ENCODE measurements at places on chromosomes 7 and 10.
A peak's percentile ranks its signal among the peaks of the same experiment; 100 is the strongest.

- H3K4me1 ChIP-seq = no peaks in the 10 kb centered on the region
- no peaks in the 10 kb centered on the region for H3K36me3 ChIP-seq
- H3K4me3 ChIP-seq = no peak overlapping the region
- no peak for DNase-seq
Observed at GRCh38 chr10:123200531-123200930, 46.3 kb downstream of the BUB3 start.

DNA sequence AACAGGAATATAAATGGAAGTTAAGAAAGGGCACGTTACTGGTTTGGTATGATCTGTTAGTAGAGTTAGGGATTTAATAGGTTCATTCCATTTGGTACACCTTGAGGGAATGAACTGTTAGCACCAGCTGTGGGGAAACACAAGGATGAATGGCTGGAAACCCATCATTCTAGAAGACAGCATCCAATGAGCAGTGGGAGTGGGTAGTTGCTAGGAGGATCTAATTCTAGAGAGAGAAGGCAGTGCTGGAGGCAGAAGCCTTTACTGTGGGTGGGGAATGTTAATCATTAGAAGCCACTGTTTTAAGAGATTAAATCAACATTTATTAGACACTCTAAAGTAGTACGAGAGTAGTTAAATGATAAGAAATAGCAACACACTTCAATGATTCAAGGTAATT lies 15.5 kb upstream of the GPR15LG start:
- H3K4me3 ChIP-seq = no peak overlapping the region
- no peaks in the 10 kb centered on the region for H3K27me3 ChIP-seq
- no peak overlapping the region for H3K27ac ChIP-seq
- no peak for DNase-seq

DNA sequence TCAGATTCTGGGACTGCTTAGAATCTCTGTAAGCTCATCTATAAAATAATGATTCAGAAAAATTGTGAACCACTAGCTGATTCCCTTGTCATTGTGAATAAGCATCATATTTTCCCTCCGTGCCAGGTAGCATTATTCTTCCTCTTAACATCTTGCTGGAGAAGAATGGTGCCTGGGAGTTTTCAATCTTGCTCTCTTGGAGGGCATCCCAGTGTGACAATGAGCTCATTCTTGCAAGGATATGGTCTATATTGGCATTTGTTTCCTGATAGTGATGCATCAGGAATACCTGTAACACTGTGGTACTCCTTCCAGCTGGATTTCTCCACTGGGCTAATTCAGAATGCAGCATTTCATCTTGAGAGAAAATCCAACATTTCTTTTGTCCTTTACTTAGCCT lies 126.4 kb upstream of the ITGB1 start:
- no peaks in the 10 kb centered on the region for H3K36me3 ChIP-seq
- H3K27ac ChIP-seq = no peak overlapping the region
- no peaks in the 10 kb centered on the region for H3K27me3 ChIP-seq
- no peak for DNase-seq
- H3K4me3 ChIP-seq = no peak overlapping the region

DNA sequence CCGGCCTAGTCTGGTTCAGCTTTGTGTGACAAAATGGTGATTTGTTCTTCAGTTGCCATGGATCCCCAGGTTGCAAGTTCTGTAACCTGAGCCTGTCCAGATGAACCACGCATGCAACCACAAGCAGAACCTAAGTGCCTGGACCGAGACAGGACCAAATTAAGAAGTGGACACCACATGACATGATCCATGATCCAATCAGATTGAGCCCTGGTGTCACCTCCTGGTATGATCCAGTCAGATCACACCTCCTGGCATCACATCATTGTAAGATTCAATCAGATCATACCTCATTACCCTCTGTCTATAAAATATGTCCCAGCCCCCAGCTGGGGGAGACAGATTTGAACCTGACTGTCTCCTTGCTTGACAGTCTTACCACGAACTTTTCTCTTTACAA lies 70.0 kb downstream of the MALSU1 start:
- no peak overlapping the region for H3K27ac ChIP-seq
- no peak overlapping the region for H3K4me3 ChIP-seq
- no peaks in the 10 kb centered on the region for H3K36me3 ChIP-seq
- no peaks in the 10 kb centered on the region for H3K27me3 ChIP-seq
- no peak for DNase-seq

DNA sequence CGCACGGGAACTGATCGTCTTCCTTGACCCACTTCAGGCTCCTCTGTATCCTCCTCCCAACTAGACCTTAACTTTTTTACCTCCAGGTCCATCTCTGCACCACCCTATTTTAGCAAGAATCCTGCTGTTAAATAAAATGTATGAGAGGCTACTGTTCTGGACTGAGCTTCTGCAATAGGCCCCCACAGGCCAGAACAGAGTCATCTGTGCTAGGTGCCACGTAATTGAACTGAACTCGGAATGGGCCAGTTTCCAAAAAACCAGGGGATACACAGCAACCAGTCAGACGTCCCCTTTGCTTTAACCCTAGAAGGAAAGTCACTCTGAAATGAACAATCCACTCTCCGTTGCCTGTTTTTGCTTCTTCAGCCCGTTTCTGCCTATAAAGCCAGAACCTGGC lies 71.3 kb downstream of the CHST15 start:
- H3K27me3 ChIP-seq = no peaks in the 10 kb centered on the region
- DNase-seq = no peak
- no peak overlapping the region for H3K4me3 ChIP-seq
- H3K4me1 ChIP-seq = no peaks in the 10 kb centered on the region
- H3K27ac ChIP-seq = no peak overlapping the region

- H3K4me1 ChIP-seq = no peaks in the 10 kb centered on the region
- no peak overlapping the region for H3K4me3 ChIP-seq
- peaks cover 4% of the 10 kb centered on the region for H3K27me3 ChIP-seq
- no peaks in the 10 kb centered on the region for H3K36me3 ChIP-seq
Observed at GRCh38 chr7:130263130-130263529, 3.5 kb upstream of the CPA2 start.

GRCh38 chr7:37031571-37032257 lies 307.4 kb upstream of the AOAH start:
- H3K36me3 ChIP-seq = peaks cover 13% of the 10 kb centered on the region
- no peak for DNase-seq
- H3K27ac ChIP-seq = no peak overlapping the region
- H3K27me3 ChIP-seq = no peaks in the 10 kb centered on the region

- H3K4me1 ChIP-seq = no peaks in the 10 kb centered on the region
- H3K36me3 ChIP-seq = no peaks in the 10 kb centered on the region
- DNase-seq = no peak
Observed at GRCh38 chr7:105769901-105770628, 106.3 kb downstream of the ATXN7L1 start.

GRCh38 chr7:83347945-83348444 lies 185.3 kb upstream of the PCLO start:
- H3K36me3 ChIP-seq = no peaks in the 10 kb centered on the region
- no peak overlapping the region for H3K4me3 ChIP-seq
- H3K27ac ChIP-seq = no peak overlapping the region

DNA sequence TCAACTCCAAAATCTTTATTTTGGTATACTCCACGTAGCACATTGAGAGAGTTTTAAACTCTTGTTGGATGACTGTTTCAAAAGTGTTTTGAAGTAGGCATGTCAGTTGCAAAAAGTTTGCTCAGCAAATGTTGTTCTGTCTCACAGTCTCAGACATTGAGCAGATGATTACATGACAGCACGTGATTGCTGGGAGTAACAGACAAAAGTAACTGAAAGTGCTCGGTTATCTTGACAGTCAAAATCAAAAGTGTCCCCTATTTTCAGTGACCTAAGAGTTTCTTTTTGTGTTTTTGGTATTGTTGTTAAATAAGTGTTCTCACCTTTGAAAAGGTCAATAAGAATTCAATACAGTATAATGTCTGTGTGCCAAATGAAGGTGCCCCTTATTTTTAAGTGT lies 84.3 kb downstream of the CFTR start:
- H3K4me3 ChIP-seq = no peak overlapping the region
- H3K27me3 ChIP-seq = no peaks in the 10 kb centered on the region
- H3K27ac ChIP-seq = no peak overlapping the region

GRCh38 chr10:517872-518475 lies 171.5 kb downstream of the DIP2C start:
- no peak overlapping the region for H3K4me3 ChIP-seq
- no peak for DNase-seq
- no peak overlapping the region for H3K27ac ChIP-seq

DNA sequence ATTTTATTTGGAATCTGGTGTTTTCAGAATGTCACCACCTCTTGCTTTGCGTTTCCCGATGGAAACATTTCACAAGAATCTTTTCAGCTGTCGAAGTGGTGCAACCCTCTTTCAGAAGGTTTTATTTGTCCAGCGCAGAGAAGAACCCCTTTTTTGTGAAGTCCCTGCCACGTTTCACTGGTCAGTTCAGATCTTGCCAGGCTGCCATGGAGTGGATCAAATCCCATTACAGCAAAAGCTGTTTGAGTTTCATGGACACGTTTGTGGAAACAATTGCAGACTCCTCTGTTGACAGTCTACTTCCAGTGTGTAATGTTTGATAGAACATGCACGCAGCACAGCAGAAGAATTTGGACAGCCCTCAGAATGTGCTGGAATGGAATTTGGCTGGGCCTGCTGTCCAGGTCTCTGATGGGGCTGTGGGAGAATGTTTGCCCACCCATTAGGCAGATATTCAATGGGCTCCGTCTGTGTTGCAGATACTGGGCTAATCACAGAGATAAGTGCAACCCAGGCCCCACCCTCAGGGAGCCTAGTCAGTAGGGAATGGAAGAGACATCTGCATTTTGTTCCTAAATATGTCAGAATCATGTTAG lies 143.2 kb downstream of the GRK5 start:
- H3K36me3 ChIP-seq = peaks cover 8% of the 10 kb centered on the region
- no peak overlapping the region for H3K4me3 ChIP-seq
- DNase-seq = no peak
- no peaks in the 10 kb centered on the region for H3K27me3 ChIP-seq
- H3K27ac ChIP-seq = no peak overlapping the region

- DNase-seq = no peak
- H3K4me3 ChIP-seq = no peak overlapping the region
- no peaks in the 10 kb centered on the region for H3K27me3 ChIP-seq
- H3K36me3 ChIP-seq = no peaks in the 10 kb centered on the region
- no peak overlapping the region for H3K27ac ChIP-seq
Observed at GRCh38 chr7:49037346-49038210, 113.2 kb downstream of the CDC14C start.

GRCh38 chr10:34002896-34003295 lies 668.4 kb upstream of the NRP1 start:
- H3K27ac ChIP-seq = no peak overlapping the region
- H3K4me1 ChIP-seq = no peaks in the 10 kb centered on the region
- no peaks in the 10 kb centered on the region for H3K36me3 ChIP-seq
- DNase-seq = no peak
- H3K4me3 ChIP-seq = no peak overlapping the region

- no peak overlapping the region for H3K27ac ChIP-seq
- no peak for DNase-seq
- H3K4me1 ChIP-seq = no peaks in the 10 kb centered on the region
- H3K4me3 ChIP-seq = no peak overlapping the region
Observed at GRCh38 chr10:133124357-133125211, 35.4 kb upstream of the KNDC1 start.

DNA sequence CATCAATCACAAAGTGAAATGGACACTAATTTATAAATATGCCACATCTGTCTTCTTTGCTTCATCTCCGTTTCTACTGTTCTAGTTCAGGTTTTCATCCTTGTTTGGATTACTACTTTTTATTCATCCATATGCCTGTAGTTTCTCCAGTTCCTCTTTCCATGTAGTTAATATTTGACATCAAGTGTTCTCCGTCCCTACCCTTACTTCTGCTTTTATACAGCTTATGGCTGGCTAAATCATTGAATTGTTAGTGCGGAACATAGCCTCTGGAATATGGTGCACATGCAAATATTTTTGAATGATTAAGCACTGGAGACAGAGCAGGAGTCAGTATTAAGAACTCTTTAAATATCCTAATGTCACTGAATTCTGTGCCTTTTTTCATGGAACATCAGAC lies 230.0 kb upstream of the PPP1R3A start:
- DNase-seq = no peak
- H3K4me3 ChIP-seq = no peak overlapping the region
- no peaks in the 10 kb centered on the region for H3K27me3 ChIP-seq
- H3K4me1 ChIP-seq = no peaks in the 10 kb centered on the region
- no peaks in the 10 kb centered on the region for H3K36me3 ChIP-seq
- H3K27ac ChIP-seq = no peak overlapping the region

GRCh38 chr7:65381742-65382141 lies 8.1 kb downstream of the ZNF92 start:
- no peak overlapping the region for H3K27ac ChIP-seq
- H3K27me3 ChIP-seq = no peaks in the 10 kb centered on the region
- H3K36me3 ChIP-seq = no peaks in the 10 kb centered on the region

DNA sequence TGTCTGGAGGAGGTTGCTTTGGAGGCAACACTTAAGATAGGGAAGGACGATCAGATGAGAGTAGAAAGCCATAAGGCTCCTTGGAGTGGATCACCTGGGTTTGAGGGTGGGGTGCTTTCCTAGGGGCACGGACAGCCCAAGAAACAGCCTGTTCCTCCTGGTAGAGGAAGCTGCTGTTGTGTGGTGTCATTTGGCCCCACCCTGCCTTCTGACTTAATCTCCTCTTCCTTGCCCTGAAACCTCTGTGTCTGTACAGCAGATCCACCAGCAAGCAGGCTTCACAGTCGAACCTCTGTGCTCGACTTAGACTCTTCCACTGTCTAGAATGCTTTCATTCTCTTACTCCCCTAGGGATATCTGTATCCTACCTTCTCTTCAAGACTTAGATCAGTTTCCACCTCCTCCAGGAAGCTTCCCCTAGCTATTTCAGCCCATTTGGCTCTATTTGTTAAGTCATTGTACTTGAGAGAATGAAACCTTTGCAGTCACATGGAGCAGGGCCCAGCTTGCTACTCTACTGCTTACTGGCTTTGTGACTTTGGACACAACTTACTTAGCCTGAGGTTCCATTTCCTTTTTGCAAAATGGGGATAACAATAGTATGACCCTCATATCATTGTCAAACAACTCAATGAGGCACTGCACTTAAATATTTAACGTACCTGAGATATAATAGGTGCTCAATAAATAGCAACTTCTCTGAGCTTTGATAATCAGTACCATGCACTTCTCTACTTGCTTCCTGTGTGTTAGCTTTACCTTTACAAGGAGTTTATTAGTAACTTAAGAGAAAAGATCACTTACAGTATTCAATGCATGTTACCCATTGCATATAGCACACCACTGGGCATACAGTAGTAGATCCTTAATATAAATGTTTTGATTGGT lies 5.0 kb downstream of the MXI1 start:
- DNase-seq = peak; percentile 37
- no peaks in the 10 kb centered on the region for H3K36me3 ChIP-seq
- peak overlapping the region; percentile 76 for H3K4me3 ChIP-seq
- peaks cover 36% of the 10 kb centered on the region for H3K4me1 ChIP-seq
- peak overlapping the region; percentile 98 for H3K27ac ChIP-seq

DNA sequence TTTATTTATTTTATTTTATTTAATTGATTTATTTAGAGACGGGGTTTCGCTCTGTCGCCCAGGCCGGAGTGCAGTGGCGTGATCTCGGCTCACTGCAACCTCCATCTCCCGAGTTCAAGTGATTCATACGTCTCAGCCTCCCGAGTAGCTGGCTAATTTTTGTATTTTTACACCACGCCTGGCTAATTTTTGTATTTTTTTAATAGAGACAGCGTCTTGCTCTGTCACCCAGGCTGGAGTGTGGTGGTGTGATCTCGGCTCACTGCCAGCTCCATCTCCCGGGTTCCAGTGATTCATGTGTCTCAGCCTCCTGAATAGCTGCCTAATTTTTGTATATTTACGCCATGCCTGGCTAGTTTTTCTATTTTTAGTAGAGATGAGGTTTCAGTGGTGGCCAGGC lies 34.2 kb downstream of the AP5Z1 start:
- peaks cover 12% of the 10 kb centered on the region for H3K27me3 ChIP-seq
- H3K36me3 ChIP-seq = no peaks in the 10 kb centered on the region
- no peak overlapping the region for H3K4me3 ChIP-seq
- no peak for DNase-seq
- peaks cover 8% of the 10 kb centered on the region for H3K4me1 ChIP-seq
